ENCODE measurements at places on chromosomes 4 and X.
A peak's percentile ranks its signal among the peaks of the same experiment; 100 is the strongest.

GRCh38 chrX:153206425-153207046 is 27.5 kb downstream of the MAGEA1 start:
- no peak for DNase-seq

DNA sequence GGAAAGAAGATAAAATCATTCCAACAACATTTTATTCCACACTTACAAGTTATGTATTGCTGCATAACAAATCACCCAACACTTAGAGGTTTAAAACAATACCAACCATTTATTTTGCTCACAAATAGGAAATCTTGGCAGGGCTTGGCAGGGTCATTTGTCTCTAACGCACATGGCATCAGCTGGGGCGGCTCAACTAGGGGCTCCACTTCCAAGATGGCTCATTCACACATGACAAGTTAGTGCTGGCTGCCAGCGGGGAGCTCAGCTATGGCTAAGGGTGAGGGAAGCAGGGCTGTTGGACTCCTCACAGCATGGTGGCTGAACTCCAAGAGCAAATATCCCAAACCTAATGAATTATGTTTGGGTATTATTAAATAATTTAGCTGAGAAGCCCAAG is 377.0 kb downstream of the ZNF674 start:
- DNase-seq = no peak

DNA sequence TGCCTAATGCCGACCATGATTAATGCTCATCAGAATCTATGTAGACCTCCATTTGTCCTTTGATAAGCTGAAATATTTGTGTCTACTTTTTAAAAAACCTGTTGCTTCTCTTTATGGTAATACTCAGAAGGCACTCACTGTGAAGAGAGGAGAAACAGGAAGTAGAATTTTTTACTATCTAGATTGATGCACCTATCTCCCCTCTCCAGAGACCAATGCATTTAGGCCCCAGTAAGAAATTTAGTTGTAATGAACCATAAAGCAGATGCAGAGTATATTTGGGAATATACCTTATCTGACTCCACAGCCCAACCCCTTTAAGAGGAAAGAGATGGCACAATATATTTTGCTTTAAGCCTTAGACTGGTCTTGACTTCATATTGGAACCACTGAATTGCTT is 11.1 kb downstream of the TBL1X start:
- DNase-seq = no peak

DNA sequence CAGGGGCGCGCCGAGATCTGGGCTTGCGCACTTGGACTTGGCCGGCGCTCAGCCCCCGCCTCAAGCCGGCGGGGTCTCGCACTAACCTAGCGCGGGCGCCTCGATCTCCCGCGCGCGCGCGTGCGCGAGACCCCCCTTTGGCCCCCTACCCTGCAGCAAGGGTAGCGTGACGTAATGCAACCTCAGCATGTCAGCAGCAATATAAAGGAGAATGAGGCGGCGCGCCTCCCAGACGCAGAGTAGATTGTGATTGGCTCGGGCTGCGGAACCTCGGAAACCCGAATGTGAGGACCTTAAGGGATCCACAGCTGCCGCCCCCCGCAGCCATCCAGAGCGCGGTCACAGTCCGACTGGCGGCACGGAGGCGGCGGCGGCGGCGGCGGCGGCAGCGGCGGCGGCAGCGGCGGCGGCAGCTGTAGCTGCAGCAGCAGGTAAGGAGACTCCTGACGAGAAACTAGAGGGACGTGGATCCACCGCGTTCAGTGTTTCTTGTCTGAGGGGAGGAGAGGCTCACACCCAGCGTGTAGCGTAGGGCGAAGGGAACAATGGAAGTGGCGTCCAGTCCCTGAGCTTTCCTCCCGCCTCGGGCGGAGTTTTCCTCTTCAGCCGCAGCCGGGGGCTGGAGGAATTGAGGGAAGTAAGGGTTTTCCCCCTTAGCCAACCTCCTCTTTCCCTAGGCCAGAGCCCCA is at the start of the genes SATL1 and ZNF711:
Gene SATL1 (minus strand): TSS at position 19 of the 689 bp plus-strand sequence. CDS start 134,811 bp downstream, outside the sequence.
Gene ZNF711 (plus strand): TSS at position 231 of the 689 bp plus-strand sequence. CDS start 3,582 bp downstream, outside the sequence.
- peak; percentile 90 for DNase-seq

GRCh38 chr4:161285461-161285860 is 878.3 kb downstream of the FSTL5 start:
- no peak for DNase-seq

All from retina (tissue), 1 donor.